ENCODE measurements at places on chromosomes 16 and 17.

- DNase-seq = peak; percentile 82
Measured at GRCh38 chr17:5585836-5586521, 1.7 kb upstream of the NLRP1 start.

DNA sequence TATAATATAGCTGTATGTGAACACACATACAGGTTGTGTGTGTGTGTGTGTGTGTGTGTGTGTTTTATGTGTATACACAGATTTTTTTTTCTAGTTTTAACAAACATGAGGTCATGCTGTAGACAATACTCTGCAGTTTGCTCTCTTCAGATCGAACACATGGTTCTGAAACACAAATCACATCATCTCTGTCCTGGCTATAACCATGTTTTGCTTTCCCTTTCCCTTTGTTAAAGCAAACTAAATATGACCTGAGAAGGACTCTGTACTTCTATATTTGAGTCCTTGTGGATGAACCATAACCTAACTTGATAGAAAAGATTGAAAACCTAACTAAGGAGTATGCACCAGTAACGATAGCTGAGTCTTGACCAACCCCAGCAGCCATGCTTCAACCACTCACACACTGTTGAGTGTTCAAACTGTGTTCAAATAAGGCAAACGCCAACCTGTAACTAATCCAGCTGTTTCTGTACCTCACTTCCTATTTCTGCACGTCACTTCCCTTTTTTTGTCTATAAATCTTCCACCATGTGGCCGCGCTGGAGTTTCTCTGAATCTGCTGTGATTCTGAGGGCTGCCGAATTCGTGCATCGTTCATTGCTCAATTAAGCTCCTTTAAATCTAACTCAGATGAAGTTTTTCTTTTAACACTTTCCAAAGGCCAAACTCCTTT, 303.8 kb downstream of the HS3ST3B1 start:
- no peak for DNase-seq

DNA sequence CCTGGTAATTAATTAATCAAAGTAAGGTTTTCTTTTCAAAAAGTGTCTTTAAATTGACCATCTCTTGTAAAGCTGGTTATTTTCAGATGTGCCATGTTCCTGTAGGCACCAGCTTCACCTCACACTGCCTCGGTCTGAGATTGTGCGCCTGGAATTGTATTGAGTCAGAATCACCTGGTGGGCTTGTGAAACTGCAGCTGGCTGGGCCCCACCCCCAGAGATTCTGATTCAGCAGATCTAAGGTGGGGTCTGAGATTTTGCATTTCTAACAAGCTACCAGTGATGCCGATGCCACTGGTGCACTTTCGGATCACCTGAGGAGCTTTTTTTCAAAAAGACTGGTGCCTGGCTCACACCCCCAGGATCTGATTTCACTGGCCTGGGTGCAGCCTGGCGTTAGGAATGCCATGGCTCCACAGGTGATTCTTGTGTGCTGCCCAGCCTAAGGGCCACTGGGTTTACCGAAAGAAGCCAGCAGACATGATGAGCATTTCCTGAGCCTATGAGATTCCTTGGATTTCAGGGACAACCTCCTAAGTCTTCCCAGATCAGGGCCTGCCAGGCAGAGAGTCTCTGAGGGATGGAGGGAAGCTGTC, 59.2 kb upstream of the TOB1 start:
- no peak for DNase-seq

DNA sequence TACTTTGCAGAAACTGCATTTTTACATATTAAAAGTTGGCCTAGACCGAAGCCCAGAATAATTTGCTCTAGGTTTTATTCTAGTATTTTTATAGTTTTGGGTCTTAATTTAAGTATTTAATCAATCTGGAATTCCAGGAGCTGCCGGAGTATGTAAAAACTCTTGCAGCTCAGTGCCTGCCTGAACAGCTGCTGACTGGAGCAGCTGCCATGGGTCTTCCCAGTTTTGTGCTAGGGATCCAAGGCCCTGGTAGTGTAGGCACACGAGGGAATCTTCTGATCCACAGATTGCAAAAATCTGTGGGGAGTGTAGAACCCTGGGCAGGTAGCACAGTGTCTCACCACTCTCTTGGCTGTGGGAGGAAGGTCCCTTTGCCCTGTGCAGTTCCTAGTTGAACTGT, 87.0 kb upstream of the HS3ST3A1 start:
- no peak for DNase-seq

GRCh38 chr16:2190659-2191445, 5.6 kb downstream of the CASKIN1 start:
- no peak for DNase-seq

- DNase-seq = peak; percentile 32
Measured at GRCh38 chr17:63881935-63882601, at the start of gene GH2. Gene GH2, minus strand, starts transcription at chr17:63881944. Its CDS starts 143 bp downstream, at chr17:63881801.

DNA sequence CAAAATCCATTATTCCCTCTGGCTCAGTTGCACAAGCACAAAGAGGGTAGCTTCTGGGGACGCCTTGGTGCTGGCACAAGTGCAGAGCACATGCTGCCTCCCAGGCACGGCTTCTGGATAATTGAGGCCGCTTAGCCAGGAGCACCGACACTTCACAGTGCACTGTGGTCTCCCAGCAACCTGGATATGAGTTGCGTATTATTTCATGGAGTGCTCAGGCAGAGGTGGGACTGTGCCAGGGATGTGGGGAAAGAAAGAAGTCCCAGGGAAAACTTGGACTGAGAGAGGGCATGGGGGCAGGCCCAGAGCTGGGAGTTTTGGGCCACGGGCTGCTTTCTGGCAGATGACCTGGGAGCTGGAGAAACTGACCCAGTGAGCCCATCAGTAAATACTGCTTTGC, 37.5 kb downstream of the MPRIP start:
- no peak for DNase-seq

- DNase-seq = no peak
Measured at GRCh38 chr16:12697437-12697836, 106.2 kb downstream of the CPPED1 start.

DNA sequence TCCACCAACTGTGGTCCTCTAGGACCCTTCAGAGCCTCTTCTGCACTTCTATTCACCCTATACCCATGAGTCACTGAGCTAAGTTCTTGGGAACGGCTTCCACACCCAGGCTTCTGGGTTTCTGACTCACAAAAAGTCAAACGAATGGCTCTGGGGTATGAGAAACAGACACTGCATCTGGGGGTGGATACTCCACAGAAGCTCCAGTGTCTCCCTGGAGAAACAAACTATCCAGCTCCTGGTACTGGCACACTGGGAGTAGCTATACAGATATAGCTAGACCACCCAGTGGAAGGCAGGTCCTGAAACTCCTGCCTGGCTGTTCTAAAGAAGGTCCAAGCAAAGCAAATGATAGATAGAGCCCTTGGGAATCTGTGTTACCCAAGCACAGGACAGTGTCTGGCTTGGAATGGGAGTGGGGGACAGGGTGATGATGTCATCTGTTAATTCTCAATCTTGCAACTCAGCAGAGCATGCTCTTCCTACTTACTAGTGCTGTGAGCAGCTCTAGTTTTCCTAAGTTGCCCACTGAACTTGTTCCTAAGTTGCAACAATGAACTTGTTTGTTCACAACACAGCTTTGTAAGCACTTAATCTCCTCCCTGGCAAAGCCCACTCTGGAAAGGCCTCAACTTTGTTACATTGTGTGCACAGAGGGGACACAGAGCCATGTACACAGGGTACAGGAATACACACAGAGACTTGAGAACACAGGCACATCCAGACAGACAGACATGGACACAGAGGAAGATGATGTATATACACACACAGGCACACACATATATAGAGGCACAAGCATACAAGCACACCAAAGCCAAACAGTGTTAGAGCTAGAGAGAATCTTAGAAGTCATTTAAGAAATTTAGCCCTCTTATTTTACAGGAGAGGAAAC, 6.7 kb downstream of the MMP28 start:
- DNase-seq = peak; percentile 95

- DNase-seq = no peak
Measured at GRCh38 chr17:5680766-5681165, 96.5 kb upstream of the NLRP1 start.
